Stimulated activated CD8-positive, alpha-beta memory T cell treated with anti-CD3 and anti-CD28 coated beads, Interleukin-4, amount 100 ng/mL, for 1 hour (primary cell): ENCODE measurements at places on chromosomes 2 and 18.

- DNase-seq = no peak
Measured at GRCh38 chr18:8847066-8847755, 141.9 kb downstream of the MTCL1 start.

DNA sequence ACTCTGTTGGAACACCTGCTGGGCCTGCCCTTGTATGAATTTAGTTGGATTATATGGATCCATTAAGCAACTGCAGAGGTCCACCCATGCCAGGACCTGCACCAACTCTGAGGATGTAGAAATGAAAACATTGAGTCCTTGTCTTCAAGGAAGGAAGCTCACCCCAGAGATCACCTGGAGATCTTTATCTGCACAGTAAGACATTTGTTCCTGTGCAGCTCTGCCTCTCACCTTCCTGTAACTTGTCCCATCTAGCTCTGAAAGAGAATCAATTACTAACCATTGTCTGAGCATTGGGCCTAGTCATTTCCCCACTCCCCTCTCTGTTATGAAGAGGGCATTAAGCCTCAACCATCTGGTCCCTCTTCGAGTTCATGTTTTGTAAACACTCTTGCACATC lies 105.2 kb upstream of the YWHAQ start:
- DNase-seq = no peak

DNA sequence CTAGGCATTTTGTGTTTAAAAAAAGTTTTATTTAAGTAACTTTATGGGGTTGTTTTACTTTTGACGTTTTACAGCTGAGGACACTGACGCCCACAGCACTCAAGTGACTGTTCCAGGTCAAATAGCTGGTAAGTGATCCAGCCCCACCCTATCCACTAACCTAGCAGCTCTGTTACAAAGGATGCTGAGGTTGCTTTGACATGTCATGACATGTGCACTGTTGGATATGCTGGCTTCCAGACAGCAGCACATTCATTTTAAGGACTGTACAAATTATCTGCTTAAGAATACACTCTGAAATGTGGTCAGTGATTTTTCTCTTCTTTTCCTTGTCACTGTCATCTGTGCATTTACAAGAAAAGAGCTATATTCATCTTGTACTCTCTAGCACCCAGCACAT lies 417.5 kb downstream of the ZEB2 start:
- no peak for DNase-seq

DNA sequence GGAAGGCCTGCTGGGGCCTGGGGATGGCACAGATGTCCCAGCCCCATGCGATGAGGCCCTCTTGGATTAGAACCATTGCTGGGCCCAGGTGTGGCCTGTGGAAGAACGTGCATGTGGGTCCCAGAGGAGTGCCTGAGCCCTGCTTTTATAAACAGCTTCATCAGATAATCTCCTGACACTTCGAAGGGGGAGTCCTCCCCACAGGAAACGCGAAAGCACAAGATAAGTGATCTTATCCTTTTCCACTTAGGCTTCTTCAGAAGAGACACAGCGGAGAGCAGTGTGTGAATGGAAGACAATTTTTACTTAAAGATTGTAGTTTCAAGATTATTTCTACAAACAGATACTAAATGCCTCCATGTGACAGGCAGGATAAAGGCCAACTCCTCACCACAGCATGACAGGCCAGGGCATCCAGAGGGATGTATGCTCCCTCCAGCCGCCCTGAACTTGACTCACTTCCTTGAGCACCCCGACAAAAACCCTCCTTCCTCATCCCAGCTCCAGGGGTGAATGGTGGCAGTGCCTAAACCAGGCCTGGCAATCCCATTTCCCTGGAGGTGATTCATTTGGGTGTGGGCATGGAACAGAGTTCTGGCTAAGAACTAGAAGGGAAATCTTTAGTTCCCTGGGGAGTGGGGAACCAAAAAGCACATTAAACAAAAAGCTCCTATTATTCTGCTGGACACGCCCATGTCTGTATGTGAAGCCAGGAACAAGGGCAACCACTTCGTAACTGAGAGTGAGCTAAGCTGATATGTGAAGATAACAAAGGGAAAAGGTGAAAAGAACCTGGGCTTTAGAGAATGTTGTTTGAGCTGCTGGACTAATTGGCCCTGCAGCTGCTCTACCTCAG lies 56.2 kb upstream of the TMEM163 start:
- DNase-seq = no peak

DNA sequence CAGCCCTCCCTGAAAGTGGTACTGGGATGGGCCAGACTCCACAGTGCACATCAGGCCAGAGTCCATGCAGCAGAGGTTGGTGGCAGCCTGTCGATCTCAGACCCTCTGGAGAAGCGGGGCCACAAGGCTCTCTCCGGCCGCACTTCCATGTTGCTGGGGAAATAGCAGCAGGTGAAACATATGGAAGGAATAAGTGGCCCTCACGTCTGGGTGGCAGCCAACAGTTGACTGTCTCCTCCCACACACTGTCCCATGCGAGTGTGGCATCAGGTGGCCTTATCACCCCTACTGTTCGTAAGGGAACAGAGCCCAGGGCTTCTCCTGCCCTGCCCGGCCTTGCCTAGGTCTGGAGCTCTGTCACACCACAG lies 58.1 kb upstream of the FOSL2 start:
- no peak for DNase-seq

GRCh38 chr2:170846314-170846713 lies 29.6 kb downstream of the GAD1 start:
- DNase-seq = no peak

DNA sequence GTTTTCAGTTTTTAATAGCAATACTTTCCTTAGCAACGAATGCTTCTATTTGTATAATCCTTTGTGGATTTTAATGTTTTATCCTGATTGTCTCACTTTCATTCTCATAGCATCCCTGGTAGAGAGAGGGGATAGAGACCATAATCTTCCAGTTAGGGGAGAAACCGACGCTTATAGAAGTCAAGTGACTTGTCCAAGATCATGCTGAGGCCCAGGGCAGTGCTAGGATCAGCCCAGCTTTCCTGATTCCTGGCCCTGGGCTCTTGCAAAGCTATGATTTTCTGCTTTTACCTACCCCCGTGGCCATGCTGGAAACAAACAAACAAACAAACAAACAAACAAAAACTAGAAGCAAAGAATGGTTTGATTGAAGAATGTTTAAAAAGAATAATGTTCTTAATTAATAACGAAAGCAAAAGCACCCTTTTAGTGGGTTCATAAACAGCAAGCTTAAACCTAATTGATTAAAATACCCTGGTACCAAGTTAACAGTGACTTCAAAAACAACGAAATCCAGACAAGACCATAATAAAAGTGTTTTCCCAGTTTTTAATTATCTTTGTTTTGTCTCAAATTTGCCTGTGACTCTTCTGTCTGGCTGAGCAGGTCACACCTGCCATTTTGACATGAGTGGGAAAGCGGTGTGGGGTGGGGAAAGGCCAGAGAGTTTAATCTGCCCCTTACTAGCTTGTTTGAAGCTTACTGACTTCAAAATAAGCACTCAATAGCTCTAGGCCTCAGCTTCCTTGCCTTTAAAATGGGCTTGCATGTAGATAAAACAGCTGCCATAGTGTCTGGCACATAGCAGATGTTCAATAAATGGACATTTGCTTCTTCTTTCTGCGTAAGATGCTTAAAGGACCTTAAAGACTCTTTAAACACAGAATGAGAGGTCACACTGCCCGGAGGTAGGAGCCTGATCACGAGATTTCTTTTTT lies 116.6 kb upstream of the MYCN start:
- no peak for DNase-seq

GRCh38 chr2:136206613-136207012 lies 88.7 kb upstream of the CXCR4 start:
- DNase-seq = no peak

- no peak for DNase-seq
Measured at GRCh38 chr18:60976976-60977375, 356.3 kb upstream of the CDH20 start.

GRCh38 chr2:108988796-108989713 lies at the start of gene EDAR:
Gene EDAR, minus strand, starts transcription at chr2:108989220. Its CDS starts 58,206 bp downstream, at chr2:108931014.
- peak; percentile 13 for DNase-seq

GRCh38 chr2:75598589-75599155 lies 37.9 kb upstream of the EVA1A start:
- no peak for DNase-seq

DNA sequence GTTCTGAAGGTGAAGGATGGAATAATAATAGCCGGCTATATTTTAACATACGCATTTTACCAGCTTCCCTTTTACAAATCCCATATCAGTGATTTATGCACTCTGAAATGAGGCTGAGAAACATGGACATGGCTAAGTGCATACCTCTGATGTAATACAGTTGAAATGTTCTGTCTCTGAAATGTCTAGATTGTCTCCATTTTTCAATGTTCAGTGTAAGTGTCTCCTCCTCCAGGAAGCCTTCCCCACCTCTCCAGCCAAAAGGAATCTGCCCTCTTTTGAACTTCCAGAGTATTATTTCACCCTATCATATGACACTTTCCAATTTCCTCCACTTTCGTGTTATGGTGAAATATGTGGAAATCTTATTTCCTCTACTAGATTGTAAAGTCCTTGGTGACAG lies 29.5 kb upstream of the ME2 start:
- no peak for DNase-seq

GRCh38 chr2:85994421-85994777 lies 105.6 kb upstream of the ST3GAL5 start:
- no peak for DNase-seq

DNA sequence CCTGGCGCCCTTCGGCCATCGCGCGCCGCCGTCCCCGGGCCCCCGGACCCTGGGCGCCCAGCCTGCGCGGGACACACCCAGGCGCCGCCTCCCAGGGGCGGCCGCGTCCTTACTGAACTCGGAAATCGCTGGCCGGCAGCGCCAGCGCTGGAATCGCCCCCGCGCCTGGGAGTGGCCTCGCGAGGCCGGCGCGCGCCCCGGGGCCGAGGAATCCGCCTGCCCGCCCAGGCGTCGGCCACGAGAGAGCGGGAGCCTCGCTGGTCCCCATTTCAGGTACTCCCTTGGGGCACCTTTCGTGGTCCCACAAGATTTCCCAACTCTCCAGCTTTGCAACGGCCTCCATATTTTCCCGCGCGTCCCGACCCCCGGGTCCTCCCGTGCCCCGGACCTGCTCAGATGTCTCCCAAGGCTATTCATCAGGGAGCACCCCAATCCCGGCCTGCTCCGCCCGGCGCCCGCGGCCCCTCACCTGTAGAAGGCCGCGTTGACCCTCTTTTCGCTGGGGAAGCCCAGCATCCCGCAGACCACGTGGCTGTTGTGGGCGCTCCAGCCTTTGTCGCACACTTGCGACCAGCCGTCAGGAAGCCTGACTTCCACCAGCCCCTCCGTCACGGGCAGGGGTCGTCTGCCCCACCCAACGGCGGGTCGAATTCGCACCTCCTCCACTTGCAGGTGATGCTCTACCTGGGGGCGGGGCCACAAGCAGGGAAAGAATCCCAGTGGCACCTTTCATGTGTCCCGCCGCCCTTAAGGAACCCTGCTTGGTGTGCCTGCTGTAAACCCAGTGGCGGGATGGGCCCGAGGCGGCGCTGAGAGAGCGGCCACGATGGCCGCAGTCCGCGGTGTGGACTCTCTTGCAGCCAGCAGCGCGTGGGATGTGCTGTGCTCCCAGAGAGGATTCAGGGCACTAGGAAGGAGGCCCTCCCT lies 4.6 kb downstream of the LOXL3 start:
- DNase-seq = no peak

DNA sequence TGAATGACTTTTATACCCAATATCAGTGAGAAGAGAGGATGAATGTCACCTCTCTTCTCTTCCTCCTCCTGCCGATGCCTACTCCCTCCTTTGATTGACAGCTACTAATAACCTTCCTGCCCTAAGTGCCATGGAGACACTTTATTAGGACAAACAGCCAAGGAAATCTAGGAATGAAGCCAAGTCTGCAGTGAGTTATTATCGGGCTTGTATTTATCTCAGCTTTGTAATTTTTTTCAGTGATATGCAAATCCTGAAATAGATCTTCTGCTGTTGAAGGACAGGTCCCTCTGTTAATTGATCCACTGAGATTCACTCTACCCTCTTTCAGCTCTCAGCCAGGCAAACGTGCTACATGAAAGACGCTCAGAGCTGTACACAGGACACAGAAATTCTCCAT lies 686.7 kb downstream of the TMEM182 start:
- no peak for DNase-seq

- no peak for DNase-seq
Measured at GRCh38 chr2:43612944-43613343, 17.1 kb upstream of the THADA start.

- no peak for DNase-seq
Measured at GRCh38 chr2:134228493-134228903, 25.4 kb upstream of the MGAT5 start.

GRCh38 chr2:128420776-128421175 lies 102.1 kb upstream of the HS6ST1 start:
- DNase-seq = no peak

DNA sequence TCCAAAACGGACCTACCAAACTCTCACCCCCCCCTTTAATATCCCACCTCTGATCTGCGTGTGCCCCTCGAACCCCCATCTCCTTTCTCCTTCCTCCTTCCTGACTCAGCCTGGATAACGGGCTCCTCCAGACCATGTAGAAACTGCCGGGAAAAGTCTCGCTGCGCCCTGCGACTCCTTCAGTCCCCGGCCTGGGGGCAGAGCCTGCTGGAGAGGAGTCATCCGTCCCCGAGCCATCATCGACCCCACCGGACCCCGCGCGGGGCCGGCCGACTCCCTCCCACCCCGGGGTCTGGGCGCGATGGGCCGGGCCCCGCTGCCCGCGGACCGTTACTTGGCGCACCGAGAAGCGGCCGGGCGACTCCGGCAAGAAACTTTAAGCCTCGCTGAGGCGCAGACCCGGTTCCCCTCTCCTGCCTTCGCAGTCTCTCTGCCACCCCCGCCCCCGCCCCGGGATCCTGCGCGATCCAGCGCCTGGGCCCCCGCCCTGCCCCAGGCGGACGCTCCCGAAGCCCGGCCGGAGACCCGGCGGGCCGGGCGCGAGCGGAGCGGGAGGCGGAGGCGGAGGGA lies 3.4 kb downstream of the ZEB2 start:
- no peak for DNase-seq

DNA sequence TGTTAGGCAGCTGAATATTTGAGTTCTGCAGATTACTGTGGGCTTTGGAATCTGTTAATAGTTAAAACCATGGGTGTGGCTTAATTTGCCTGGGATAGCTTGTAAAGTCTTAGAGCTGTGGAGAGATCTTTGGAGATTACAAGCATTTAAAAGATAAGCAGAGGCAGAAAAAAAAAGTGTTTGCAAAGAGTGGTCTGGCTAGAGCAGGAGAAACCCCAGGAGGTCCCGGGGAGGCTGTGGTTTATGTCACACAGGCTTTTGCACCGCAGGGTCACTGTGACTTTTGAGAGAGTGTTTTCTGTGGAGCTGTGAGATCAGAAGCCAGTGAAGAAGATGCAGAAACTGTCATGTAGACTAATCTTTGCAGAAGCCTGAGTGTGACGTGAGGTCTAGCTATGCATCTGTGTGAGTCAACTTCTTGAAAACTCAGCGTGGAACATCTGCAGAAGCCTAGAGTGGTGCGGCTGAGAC lies 49.0 kb downstream of the SETBP1 start:
- peak; percentile 45 for DNase-seq

GRCh38 chr2:227106845-227107759 lies 56.9 kb downstream of the COL4A4 start:
- no peak for DNase-seq

GRCh38 chr2:32810909-32811495 lies 135.8 kb upstream of the LTBP1 start:
- DNase-seq = no peak
